ENCODE measurements at places on chromosomes 4 and X.

- no peak for DNase-seq
Measured at GRCh38 chr4:70607334-70607853, 15.3 kb downstream of the AMBN start.

DNA sequence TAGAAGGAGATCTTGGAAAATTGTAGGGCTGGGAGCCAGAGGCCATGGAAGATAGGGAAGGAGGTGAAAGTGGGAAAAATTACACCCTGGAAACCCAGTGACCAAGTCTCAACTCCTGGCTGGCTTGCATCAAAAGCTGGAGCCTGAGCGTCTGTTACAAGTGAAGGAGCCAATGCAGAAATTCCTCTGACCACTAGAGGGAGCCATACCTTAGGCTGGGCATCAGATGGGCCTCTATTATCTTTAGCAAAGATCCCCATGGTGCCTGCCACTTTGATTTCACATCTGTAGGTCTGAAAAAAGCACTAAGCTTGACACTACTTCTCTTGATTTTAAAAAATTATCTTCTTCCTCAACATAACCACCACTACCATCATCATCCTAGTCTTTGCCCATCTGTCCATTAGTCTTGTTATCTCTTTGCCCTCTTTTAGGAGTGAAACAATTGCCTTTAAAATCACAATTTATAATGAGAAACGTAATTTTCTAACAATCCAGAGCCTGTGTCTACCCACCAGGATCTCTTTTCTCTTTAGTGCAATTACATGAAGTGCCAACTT, 62.9 kb downstream of the ANAPC4 start:
- DNase-seq = peak; percentile 57

DNA sequence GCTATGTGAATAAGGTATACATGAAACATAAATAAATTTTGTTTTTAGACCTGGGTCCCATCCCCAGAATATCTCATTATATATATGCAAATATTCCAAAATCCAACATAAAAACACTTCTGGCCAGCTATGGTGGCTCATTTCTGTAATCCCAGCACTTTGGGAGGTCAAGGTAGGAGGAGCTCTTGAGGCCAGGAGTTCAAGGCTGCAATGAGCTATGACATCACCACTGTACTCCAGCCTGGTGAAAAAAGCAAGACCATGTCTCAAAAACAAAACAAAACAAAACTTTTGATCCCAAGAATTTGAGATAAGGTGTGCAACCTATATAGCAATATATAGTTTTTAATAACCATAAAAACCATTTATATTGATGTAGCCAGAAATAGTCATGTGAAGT, 5.4 kb upstream of the ADGRA3 start:
- no peak for DNase-seq

DNA sequence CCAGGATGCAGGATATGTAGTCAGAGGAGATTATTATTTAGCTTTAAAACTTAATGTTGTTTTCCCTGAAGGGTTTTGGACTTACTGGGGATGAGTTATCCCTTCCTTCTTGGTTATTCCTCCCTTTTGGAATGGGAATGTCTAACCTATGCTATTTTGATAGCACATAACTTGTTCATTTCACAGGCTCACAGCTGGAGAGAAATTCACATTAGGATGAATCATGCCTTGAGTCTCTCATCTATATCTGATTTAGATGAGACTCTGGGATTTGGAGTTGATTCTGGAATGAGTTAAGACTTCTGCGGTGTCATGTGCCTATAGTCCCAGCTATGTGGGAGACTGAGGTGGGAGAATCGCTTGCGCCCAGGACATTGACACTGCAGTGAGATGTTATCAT, 81.1 kb downstream of the ATP11C start:
- no peak for DNase-seq

DNA sequence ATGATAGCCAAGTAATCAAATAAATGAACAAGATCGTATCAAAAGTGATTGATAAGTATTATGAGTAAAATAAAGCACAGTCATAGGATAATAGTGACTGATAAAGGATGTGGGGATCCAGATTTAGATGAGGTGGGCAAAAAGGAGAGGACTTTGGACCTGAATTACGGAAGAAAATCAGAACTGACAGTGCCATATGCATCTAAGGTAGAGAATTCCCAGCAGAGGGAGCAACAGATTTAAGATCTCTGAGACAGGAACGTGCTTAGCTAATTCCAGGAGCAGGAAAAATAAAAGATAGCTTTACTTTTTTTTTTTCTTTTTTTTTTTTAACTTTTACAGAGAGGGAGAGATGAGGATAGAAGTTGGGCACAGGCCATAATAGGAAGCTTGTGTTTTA, 189.9 kb downstream of the NWD2 start:
- no peak for DNase-seq

DNA sequence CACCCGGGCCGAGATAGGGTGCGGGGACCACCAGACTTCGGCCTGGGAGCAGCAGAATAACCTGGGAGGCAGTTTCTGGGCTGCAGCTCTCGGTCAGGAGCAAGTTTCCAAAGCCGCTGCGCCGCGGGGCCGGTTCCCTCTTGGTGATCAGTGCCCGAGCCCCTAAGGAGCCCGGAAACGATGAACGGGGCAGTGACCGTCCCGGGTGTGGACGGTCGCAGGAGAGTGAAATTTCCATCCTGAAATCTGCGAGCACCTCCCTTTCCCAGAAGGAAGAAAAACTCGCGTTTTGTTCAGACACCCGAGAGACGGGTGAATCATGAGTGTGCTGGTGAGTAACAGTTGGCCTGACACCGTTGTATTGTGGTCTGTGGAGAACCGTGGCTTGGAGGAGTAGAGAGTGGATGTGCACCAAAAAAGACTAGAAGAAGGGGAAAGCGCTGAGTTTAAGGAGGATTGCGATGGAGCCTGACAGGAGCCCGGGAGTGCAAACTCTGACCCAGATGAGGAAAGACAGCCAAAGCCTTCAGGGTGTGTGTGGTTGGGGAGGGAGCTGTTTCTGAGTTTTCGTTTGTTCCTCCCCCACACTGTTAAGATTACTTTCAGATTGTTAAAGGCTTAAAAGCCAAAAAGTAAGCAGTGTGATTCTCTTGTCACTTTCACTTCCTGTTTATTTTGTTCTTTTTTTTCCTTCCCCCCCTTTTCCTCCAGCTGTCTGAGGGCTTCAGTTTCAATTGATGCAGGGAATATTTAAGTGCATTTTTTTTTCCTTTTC, 828 bp downstream of the MCUB start:
- DNase-seq = peak; percentile 71

GRCh38 chr4:19829101-19829500, 422.6 kb upstream of the SLIT2 start:
- DNase-seq = no peak

- no peak for DNase-seq
Measured at GRCh38 chr4:151853034-151853433, 92.2 kb upstream of the GATB start.

DNA sequence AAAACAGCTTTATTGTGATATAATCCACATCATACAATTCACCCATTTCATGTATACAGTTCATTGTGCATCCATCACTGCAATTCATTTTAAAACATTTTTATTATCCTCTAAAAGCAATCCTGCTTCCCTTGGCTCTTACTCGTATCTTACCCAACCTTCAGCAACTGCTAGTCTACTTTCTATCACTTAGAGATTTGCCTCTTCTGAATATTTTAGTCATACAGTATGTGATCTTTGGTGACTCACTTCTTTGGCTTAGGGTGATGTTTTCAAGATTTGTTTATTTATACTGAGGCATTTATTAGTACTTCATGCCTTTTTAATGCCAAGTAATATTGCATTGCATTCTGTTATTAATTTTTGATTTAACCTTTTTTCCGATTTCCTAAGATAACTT, 15.0 kb upstream of the MSMO1 start:
- no peak for DNase-seq

- no peak for DNase-seq
Measured at GRCh38 chr4:1401409-1402020, 4.7 kb downstream of the NKX1-1 start.

DNA sequence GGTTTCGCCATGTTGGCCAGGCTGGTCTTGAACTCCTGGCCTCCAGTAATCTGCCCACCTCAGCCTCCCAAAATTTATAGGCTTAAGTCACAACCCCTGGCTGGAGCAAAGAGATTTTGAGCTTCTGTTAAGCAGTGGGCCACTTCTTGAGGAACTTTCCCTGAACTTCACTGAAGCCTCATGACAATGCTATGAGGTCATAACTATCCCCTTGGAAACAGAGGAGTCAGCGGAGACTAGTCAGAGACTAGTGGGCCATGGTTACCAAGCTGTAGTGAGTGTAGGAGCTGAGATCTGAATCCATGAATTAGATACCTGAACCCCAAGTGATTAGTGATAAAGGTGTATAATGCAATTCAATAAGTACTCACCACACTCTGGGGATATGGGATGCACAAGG, 145.1 kb upstream of the MSX1 start:
- DNase-seq = no peak

- no peak for DNase-seq
Measured at GRCh38 chrX:36528661-36529060, 479.5 kb upstream of the FAM47C start.

DNA sequence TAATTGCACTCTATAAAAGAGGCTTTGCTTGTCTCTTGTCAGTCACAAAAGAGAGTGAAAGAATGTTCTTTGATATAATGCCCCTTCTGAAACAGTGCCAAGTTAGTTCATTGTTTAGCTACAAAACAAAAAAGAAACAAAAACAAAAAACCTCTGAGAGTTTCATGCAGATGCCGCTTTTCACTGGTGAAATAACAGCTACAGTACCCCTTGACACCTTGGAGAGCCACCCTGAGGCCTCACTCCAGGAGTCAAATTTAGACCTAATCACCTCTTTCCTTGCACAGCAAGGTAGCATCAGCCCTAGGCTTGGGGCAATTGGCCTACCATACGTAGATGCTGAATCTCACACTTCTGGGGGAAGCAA, 185.2 kb downstream of the UNC5C start:
- no peak for DNase-seq

- no peak for DNase-seq
Measured at GRCh38 chr4:162456106-162456505, 292.3 kb upstream of the FSTL5 start.

DNA sequence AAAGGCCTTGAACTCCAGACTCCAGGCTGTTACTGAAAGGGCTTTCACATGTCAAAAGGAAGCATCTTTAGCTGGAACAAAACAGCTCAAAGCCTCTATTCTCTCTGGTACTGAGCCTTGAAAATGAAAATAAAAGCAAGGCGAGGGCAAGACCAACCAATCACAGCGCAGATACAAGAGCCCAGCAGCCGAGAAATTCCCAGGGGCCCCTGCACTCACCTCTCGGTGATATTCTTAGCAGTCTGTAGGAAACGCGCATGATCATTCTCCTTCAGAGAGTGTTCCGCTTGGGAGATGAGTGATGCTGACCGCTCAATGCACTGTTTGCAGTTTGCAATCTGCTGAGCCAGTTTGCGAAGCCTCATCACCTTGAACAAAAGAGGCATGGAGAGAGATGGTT, 138.1 kb downstream of the MID1 start:
- no peak for DNase-seq

DNA sequence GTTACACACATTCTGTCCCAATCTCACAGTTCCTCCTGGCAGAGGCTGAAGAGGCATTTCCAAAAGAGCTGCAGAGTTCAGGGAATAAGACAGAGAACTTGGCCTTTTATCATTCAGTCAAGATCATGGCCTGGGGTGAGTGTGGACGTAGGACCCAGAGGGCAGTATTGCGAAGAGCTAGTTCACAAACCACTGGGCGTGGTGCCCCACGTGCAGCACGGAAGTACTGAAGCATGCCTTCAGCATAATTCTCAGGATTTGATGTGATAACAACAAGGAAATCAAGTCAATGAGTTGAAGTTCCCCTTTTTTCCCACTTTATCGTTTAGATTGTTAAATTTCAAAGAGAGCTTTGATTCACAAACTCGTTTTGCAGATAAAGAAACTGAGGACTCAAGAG, 117.7 kb downstream of the RELL1 start:
- DNase-seq = no peak

- no peak for DNase-seq
Measured at GRCh38 chrX:113849408-113849807, 734.5 kb upstream of the HTR2C start.

GRCh38 chr4:187065396-187065795, 341.7 kb upstream of the FAT1 start:
- DNase-seq = no peak

DNA sequence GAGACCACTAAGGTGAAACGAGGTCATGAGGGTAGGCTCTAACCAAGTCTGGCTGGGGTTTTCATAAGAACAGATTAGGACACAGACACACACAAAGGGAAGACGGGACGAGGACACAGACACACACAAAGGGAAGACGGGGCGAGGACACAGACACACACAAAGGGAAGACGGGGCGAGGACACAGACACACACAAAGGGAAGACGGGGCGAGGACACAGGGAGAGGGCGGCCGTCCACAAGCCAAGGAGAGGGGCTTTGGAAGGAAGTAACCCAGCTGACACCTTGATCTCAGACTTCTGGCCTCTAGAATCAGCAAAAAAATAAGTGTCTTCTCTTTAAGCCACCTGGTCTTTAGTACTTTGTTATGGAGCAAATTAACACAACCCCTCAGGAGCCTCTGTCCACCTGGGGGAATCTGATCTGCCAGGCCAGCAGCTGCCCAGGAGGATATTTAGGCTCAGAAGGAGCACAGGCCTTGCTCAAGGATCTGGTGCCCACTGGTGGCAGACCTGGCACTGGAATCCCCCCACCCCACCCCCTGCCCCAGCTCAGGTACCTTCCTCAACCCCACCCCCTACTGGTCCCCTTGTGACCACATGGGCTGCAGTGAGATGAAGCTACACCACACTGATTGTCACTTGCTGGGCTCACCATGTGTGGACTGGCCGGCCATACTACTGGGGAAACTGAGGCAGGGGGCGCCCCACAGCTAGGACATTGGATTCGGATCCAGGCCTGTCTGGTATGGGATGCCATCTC, 2.8 kb downstream of the ABLIM2 start:
- no peak for DNase-seq

- no peak for DNase-seq
Measured at GRCh38 chrX:95318882-95319281, 1365.8 kb upstream of the DIAPH2 start.

DNA sequence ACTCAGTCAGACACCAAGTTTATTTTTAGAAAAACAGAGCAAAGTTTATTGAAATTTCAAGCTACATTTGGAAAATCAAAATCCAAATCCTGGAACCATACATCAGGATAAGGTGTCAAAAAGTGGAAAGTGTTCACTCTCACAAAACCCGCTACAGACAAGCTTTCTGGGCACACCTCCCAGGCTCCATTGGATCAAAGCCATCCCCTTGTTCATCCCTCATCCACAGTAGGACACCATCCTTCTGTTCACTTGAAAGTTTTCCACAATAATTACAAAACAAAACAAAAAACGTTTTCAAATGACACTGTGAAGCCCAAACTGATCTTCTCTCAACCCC, 62.4 kb downstream of the TSC22D3 start:
- DNase-seq = no peak

Data from CD4-positive, alpha-beta T cell treated with Interferon alpha-2 for 1 hour (primary cell).